ENCODE measurements at places on chromosomes 13 and 19.
A peak's percentile ranks its signal among the peaks of the same experiment; 100 is the strongest.

DNA sequence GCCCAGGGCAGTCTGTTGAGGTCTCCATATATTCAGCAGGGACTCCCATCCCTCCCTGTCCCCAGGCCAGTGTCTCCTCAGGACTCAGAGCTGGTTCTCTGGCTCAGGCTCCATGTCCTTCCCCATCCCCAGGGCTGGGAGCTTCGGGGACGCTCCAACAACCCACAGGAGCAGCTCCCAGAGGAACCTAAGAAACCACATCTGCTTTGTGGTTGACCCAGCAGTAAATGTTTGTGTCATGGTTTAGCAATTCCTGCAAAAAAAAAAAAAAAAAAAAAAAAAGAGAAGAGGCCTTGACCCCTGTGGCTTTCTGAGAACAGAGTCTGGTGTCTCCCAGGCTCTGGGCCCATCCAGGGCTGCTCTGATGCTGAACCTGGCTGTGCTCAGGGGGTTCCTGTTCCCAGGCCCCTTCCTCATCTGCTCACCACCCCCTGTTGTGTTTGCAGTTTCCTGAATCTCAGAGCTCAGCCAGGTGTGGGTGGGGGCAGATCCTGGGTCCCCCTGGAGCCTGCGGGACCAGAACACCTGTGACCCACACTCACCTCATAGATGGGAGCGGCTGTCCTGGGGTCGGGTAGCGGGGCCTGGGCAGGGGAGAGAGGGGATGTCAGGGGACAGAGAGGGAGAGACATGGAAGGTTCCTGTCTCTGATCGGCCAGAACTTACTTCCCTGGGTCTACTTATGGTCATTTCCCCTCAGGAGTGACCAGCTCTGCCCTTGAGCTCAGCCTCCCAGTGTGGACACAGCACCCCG lies 25.2 kb upstream of the CEACAM1 start:
- no peak for DNase-seq

DNA sequence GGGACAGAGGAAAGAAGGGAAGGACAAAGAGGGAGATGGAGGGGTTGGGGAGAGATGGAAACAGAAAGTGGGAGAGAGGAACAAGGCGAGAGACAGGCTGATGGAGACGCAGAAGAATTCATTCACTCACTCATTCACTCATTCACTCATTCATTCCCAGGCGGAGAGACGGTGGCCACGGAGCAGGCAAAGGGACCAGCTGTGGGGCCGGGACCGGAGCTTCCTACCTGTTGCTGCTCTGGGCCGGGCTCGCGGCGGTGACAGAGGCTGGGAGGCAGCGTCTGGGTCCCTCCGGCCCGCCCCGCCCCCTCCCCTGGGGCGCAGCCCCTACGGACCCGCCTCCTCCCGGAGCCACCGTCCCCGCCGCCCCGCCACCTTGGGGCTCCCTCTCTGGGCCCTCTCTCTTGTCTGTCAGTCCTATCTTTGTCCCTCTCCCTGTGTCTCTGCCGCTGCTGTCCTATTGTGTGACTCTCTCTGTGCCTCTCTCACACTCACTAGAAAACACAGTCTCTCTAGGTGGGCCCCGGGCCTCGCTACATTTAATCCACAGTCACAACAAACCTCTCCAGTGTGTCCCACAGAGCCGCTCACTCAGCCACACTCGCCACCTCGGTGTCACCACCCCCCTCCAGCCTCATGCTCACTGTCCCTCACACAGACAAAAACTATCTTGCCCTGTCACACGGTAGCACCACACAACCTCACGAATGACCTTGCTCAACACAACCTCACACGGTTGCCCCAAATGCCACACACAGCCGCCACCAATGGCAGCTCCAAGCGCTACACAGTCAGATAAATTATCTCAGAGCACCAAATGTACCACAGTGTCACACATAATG lies at the start of gene GNG8:
Gene GNG8, minus strand, starts transcription at position 283 of the 842 bp plus-strand sequence. CDS start 1,520 bp downstream, outside the sequence.
- no peak for DNase-seq

DNA sequence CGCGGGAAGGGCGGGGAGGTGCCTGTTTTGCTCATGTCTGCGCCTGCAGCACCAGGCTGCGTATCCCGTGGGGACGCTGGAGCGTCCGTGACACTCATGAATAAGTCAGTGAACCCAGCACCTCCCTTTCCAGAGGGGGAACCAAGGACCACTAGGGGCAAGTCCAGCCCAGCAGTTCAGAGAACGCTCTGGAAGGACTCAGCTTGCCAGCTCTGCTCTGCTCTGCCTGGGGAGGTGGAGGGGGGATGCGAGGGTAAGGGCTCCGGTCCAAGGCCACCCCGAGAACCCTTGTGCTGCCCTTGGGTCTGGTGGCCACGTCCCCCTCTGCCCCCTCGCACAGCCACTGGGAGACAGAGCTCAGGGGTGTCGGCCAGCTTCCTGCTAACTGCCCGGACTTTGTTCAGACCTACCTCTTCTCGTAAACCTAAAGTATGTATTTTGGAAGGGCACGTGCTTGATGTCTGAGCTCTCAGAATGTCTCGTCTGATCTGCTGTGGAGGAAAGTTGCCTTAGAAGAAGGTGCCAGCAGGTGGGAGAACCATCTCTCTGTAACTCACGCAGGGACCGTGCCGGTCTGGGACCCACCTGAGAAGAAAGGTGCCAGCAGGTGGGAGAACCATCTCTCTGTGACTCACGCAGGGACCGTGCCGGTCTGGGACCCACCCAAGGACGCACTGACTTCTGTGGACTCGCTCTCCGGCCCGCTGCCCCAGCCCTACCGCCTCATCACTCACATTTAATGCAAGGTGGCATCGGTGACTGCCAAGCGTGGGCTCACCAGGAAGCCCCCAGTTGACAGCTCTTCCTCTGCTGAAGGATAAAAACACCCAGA lies 34.1 kb downstream of the TMEM255B start:
- DNase-seq = no peak

- DNase-seq = no peak
Measured at GRCh38 chr19:33683881-33684537, 62.3 kb downstream of the CHST8 start.

- DNase-seq = no peak
Measured at GRCh38 chr13:69683921-69684686, 423.5 kb upstream of the ATXN8OS start.

DNA sequence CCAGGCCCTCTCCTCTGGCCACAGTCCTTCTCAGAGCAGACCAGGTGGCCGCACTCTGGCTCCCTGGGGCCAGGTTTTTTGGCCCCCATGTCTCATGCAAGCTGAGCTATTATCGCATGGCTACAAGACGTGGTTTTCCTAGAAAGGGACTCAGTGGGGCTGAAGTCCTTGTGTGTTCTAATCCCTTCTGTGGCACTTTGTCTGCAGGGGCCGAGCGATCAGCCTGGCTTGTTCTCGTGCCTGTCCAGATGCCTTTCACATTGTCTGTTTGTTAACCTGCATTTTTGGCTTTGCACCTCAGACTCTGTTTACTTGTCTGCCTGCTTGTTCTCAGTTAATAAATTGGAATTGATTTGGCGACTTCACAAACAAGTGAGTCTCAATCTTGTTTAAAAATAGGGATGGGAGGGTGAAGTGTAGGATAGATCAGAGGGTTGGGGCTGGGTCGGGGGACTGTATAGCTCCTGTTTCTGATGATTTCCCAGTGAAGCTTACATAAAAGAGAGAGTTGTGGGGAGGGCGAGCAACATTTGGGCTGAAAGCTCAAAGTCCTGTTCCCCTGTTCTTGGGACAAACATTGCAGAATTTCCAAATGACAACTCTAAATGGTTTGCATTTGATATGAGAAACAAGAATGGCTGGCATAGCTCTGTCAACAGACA lies 440.4 kb downstream of the COG6 start:
- DNase-seq = no peak

DNA sequence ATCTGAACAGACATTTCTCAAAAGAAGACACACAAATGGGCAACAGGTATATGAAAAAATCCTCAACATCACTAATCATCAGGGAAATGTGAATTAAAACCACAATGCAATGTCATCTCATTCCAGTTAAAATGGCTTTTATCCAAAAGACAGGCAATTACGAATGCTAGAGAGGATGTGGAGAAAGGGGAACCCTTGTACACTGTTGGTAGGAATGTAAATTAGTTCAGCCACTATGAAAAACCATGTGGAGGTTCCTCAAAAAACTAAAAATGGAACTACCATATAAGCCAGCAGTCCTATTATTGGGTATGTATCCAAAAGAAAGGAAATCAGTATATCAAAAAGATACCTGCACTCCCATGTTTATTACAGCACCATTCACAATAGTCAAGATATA lies 24.7 kb upstream of the ZC3H13 start:
- no peak for DNase-seq

- no peak for DNase-seq
Measured at GRCh38 chr19:46759817-46760333, 13.6 kb upstream of the STRN4 start.

- DNase-seq = no peak
Measured at GRCh38 chr13:35964863-35965180, 166.4 kb downstream of the DCLK1 start.

DNA sequence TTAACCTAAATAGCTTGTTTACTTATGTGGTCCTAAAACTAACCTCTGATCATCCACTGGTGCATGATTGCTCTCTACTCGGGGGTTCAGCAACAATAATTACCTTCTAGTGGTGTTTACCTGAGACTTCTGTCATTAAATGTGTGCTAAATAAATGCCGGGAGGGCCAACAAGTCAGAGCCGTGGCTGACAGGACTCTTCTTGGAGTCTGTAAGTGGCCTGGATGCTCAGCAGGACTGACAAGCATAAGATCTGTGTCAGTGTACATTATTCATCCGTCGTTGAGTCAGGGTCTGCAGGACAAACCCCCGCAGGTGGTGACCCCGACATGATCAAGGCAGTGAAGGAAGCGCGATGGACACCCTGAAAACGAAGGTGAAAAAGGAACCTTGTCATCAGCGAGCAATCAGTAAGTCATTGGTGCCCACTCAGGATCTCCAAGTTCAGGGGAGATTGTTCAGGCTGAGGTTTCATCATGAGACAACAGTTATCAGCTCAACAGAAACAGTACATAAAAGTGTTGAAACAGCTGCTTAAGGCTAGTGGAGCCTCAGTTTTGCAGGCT lies 1466.9 kb downstream of the UQCRFS1 start:
- no peak for DNase-seq

GRCh38 chr13:33606692-33607091 lies 211.3 kb upstream of the RFC3 start:
- DNase-seq = no peak

GRCh38 chr19:45820413-45821102 lies 5.5 kb upstream of the RSPH6A start:
- DNase-seq = no peak

DNA sequence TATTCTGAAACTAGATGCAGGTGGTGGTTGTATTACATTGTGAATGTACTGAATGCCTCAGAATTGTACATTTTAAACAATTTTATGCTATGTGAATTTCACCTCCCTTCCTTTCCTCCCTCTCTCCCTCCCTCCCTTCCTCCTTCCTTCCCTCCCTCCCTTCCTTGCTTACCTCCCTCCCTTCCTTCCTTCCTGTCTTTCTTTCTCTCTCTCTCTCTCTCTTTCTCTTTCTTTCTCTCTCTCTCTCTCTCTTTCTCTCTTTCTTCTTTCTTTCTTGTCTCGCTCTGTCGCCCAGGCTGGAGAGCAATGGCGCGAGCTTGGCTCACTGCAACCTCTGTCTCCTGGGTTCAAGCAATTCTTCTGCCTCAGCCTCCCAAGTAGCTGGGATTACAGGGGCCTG lies 37.2 kb downstream of the IER2 start:
- no peak for DNase-seq

GRCh38 chr19:11073568-11073967 lies 15.7 kb upstream of the LDLR start:
- DNase-seq = no peak

GRCh38 chr19:37725181-37725580 lies 5.6 kb upstream of the ZNF607 start:
- no peak for DNase-seq

DNA sequence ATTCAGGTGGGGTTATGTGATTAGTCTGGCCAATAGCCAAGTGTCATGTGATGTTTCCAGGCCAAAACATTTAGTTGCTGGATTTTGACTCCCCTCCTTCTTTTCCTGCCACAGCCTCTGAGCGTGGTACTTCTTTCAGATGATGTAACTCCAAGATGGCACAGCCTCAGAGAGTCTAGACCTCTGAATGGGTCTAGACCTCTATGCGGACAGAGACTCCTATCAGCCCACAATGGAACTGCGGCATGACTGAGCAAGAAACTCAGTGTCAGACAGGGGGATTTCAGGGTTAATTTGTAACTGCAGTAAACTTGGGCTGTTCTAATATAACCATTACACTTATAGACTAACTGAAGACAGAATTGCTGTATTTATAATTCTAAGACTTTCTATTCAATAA lies 42.6 kb upstream of the ZDHHC20 start:
- no peak for DNase-seq

- no peak for DNase-seq
Measured at GRCh38 chr13:74975111-74975510, 506.9 kb downstream of the TBC1D4 start.

- no peak for DNase-seq
Measured at GRCh38 chr19:6743714-6744380, 4.4 kb downstream of the TRIP10 start.

DNA sequence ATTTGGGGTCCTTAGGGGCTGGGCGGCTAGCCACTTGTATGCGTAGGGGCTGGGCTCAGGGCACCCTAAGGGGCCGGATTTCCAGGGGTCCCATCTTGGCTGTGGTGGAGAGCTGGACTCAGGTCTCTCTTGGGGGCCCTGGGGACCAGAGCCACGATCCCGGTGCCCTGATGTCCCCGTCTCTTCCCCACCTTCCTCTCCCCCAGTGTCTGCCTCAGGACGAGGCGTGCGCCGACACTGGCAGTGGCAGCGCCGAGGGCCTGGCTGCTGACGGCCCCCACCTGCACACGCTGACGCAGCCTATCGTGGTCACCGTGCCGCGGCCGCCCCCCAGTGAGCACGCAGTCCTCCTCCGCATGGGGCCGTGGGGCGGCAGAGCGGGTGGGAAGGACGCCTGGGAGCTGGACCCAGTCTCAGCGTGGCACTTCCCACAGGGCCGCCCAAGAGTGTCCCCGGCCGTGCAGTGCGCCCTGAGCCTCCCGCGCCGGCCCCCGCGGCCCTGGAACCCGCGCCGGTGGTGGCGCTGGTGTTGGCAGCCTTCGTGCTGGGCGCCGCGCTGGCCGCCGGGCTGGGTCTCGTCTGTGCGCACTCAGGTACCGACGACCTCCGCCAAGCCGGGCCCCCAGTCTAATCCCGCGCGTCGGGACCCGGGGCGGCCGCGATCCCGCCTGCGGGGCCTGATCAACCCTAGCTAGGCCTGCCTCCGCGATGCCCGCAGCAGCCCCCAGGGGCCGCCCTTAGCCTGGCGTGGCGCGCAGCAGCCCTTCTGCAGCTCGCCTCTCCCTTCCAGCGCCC lies 2.7 kb upstream of the SNAPC2 start:
- DNase-seq = peak; percentile 39

- no peak for DNase-seq
Measured at GRCh38 chr19:14135355-14135754, 1.0 kb downstream of the ASF1B start.
